ENCODE measurements at places on chromosomes 6 and 20.

- DNase-seq: no peak
Measured at GRCh38 chr6:139970591-139970991, 596.1 kb upstream of the CITED2 start.

- DNase-seq: no peak
Measured at GRCh38 chr20:15582146-15582760, 991.0 kb downstream of the KIF16B start.

- no peak for DNase-seq
Measured at GRCh38 chr20:46122516-46123481, 4.7 kb downstream of the CD40 start.

- DNase-seq: no peak
Measured at GRCh38 chr6:149135809-149136208, 181.7 kb upstream of the TAB2 start.

GRCh38 chr20:34747479-34747878, 43.3 kb downstream of the TP53INP2 start:
- no peak for DNase-seq

GRCh38 chr6:37172912-37173492, 3.0 kb downstream of the PIM1 start:
- DNase-seq: no peak

- DNase-seq: no peak
Measured at GRCh38 chr6:169993861-169994481, 242.5 kb downstream of the ERMARD start.

- no peak for DNase-seq
Measured at GRCh38 chr6:24933868-24934401, 1.8 kb downstream of the RIPOR2 start.
